GM23248 (cell line): ENCODE measurements at places on chromosomes 7 and 10. TPM values are rescaled to one million over a fixed set of nuclear protein-coding genes. Genes with fewer than 3 reads are reported as not detected.

The CYP26C1 gene
- total RNA-seq: not detected in 2 replicates

The C10orf90 gene
- total RNA-seq: 0.22 TPM in 1 of 2 replicates, not detected in the other

The NPFFR1 gene
- not detected in 2 replicates for total RNA-seq

The COL28A1 gene
- total RNA-seq: not detected in 2 replicates

The VSTM4 gene
- total RNA-seq: 8.7 and 9.5 TPM in 2 replicates

The OR2A5 gene
- total RNA-seq: not detected in 2 replicates

The HSPA12A gene
- total RNA-seq: 4.8 and 4.9 TPM in 2 replicates

The TMEM26 gene
- not detected in 2 replicates for total RNA-seq

The FAM25G gene
- total RNA-seq: not detected in 2 replicates

The FGL2 gene
- 3.8 and 4.8 TPM in 2 replicates for total RNA-seq

The PNLIPRP1 gene
- total RNA-seq: not detected in 2 replicates

The CXCL12 gene
- 341 and 364 TPM in 2 replicates for total RNA-seq

The CDC14C gene
- total RNA-seq: 0.11 TPM in 1 of 2 replicates, not detected in the other

The TUBGCP2 gene
- total RNA-seq: 50.3 and 53.9 TPM in 2 replicates

The PDZD7 gene
- 0.54 TPM in 1 of 2 replicates, not detected in the other for total RNA-seq

The BET1 gene
- total RNA-seq: 51.5 and 55.9 TPM in 2 replicates

The NUDT13 gene
- 0.51 and 1.7 TPM in 2 replicates for total RNA-seq

The GRM3 gene
- not detected in 2 replicates for total RNA-seq

The CYP3A7 gene
- total RNA-seq: not detected in 2 replicates

The FAM241B gene
- not detected in 2 replicates for total RNA-seq

The SNCG gene
- total RNA-seq: 1.2 and 1.8 TPM in 2 replicates

The DKK1 gene
- total RNA-seq: 505 and 558 TPM in 2 replicates

The CALHM2 gene
- 62.6 and 74.3 TPM in 2 replicates for total RNA-seq

The GPR37 gene
- total RNA-seq: not detected in 2 replicates
